ENCODE measurements at places on chromosomes 7 and 10.

DNA sequence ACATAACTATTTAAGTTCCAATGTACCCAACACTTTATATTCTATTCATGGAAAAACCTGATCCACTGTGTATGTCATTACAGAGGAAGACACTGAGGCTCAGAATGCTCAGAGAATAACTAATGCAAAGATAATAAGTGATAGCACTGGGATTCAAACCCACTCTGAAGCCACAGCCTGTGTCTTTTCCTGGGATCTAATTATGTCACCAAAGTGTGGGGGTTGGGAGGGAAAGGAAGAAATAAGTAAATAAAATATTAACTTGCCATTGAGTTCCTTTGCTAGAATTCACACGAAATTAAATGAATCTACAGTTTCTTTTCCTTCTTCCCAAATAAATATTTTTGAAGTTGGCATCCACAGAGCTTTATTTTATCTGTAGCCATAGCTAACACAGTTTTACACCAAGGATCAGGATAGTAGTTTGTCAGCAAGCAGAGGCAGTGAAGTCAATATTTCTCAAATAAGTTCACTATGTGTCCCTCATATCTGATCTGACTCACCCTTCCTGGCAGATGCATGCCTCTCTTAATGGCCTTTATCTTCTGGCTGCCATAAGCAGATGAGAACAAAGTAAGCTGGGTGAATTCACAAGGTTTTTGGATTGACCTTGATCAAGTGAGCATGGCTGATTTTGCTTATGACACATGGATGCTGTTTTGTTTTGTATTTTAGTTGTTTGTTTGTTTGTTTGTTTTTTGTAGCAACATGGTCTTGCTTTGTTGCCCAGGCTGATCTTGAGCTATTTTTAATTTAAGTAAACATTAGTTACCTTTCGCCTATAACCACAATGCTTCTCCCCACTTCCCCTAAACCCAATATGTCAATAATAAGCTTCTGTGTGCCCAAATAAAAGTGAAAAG is 6.3 kb downstream of the RAPGEF5 start:
- no peak for DNase-seq

DNA sequence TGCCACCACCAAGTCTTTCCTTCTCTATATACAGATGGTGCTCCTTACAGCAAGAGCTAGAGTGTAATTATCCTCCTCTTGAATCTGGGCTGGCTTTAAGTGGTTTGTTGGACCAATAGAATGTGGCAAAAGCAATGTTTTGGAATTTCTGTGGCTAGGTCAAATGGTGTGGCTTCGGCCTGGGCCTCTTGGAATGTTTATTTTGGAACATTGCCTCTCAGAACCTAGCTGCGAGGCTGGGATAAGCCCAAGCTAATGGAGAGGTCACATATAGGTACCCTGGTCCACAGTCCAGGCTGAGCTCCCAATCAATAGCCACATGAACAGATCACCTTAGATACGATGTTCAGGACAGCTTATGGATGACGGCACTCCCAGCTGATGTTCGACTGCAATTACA is 556.7 kb downstream of the TYW1 start:
- no peak for DNase-seq

GRCh38 chr7:2048006-2048405 is 184.7 kb downstream of the MAD1L1 start:
- no peak for DNase-seq

- DNase-seq = no peak
Observed at GRCh38 chr10:34176351-34176750, 638.7 kb downstream of the PARD3 start.

DNA sequence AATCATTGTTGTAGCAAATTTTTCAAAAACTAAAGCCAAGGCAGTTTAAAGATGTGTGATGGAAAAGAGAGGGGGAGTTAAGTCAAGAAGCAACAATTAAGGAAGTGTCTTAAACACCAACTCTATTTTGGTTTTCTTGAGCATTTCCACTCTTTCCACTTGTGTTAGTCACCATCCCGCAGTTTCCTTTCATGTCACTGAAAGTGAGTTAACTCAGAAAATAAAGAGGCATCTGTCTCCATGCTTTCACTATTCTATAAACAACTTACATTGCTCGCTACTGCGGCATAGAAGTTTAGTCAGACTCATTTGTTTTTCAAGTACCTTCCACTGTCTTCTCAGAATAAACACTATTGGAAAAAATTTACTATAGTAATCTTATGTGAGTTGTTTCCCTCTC is 284.9 kb upstream of the SEMA3D start:
- DNase-seq = no peak
